ENCODE measurements at places on chromosomes 1 and 21.

- no peak for DNase-seq
Measured at GRCh38 chr1:109523706-109524105, 14.2 kb upstream of the AMIGO1 start.

DNA sequence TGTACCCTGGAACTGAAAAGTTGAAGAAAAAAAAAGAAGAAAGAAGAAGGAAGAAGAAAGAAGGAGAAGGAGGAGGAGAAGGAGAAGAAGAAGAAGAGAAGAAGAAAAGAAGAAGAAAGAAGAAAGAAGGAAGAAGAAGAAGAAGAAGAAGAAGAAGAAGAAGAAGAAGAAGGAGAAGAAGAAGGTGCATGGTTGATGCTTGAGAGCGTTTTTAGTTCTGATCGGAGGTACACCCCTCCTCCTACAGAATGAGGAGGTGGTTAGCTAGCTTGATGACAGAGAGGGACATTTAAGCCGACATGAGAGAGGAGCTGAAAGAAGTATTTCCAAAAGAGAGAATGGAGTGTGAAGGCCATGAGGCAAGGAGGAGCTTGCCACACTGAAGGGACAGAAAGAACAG is 5.6 kb upstream of the ZNF362 start:
- no peak for DNase-seq

GRCh38 chr1:99279525-99279924 is 15.2 kb downstream of the PLPPR4 start:
- no peak for DNase-seq

GRCh38 chr1:57678138-57678537 is 254.3 kb upstream of the DAB1 start:
- DNase-seq: no peak

GRCh38 chr21:44054710-44055109 is 42.6 kb downstream of the TRAPPC10 start:
- no peak for DNase-seq

DNA sequence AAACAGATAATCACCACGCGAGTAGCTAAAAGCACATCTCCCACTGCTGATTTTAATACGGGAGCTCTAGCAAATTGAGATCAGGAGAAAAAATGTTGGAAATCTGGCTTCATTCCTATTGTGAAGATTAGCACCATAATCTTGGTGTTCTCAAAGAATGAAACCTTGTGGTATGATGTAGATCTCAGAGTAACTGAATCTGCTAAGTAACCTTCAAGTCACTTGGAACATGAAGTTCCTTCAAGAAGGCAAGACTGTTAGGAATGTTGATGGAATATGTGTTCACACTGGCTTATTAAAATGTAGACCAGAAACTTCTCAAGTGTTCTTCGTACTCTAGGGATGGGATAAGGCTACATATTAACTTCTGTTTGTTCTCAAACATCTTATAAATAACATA is 117.4 kb upstream of the CHRM3 start:
- no peak for DNase-seq

GRCh38 chr1:32335535-32335789 is 571 bp downstream of the MARCKSL1 start:
- no peak for DNase-seq
